Activated effector memory CD4-positive, alpha-beta T cell treated with Interleukin-2 at 50 U/mL for 16 hours (primary cell): ENCODE measurements at places on chromosomes 7 and 10.

GRCh38 chr7:92695308-92696261, 105.4 kb upstream of the FAM133B start:
- DNase-seq: no peak

GRCh38 chr10:119029613-119030420, at the start of gene NANOS1:
TSS of gene NANOS1 (plus strand) at chr10:119029714. CDS start at chr10:119029802, 88 bp downstream.
- no peak for DNase-seq

DNA sequence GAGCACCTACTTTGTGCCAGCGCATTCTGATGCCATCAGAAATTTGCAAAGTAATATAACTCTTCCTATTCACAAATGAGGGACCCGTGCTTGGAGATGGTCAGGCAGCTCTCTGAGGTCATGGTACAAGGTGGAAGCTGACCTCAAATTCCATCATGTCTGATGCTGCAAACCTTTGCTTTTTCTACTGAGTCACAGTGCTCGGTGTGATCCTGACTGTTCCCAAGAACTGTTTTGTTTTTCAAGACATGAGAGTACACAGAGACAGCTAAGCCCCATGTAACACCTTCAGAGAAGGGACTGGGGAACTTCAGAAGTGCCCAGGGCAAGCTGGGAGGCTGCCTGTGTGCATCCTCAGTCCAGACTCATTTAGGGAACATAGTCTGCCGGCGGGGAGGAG, 111.3 kb downstream of the FRMD4A start:
- DNase-seq: no peak

- no peak for DNase-seq
Measured at GRCh38 chr7:92634205-92634604, 44.0 kb upstream of the FAM133B start.

DNA sequence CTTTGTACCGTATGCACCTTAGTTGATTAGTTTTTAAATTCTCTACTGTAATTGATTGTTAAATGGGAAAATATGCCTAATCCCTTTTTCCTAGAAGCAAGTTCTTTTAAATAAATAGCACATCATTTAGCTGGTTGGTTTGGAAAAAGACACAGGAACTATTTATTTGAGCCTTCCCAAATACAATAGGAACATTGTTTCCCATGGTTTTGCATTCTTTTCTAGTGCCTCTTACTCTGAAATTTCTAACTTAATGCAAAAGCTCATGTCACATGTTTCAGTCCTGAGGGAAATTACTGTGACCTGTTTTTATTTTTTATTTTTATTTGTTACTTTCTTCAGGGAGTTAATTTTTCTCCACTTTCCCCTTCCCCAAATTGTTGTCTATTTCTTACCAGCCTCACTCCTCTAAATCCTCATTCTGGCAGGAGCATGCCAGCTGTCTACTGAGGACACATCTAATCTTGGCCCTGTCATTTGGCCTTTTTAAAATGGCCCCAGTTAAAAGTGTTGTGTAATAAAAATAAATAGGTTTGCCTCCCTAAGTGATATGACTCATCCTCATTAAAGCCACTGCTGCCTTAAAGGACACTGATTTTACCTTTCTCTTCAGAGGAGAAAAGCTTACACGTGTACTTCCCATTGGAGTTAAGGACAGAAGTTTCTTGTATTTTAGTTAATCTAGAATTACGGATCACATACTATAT, 94.5 kb downstream of the PPP1R3A start:
- no peak for DNase-seq

GRCh38 chr7:29309041-29309854, 114.7 kb downstream of the CHN2 start:
- no peak for DNase-seq

- DNase-seq: no peak
Measured at GRCh38 chr10:77448226-77448625, 189.4 kb downstream of the KCNMA1 start.

DNA sequence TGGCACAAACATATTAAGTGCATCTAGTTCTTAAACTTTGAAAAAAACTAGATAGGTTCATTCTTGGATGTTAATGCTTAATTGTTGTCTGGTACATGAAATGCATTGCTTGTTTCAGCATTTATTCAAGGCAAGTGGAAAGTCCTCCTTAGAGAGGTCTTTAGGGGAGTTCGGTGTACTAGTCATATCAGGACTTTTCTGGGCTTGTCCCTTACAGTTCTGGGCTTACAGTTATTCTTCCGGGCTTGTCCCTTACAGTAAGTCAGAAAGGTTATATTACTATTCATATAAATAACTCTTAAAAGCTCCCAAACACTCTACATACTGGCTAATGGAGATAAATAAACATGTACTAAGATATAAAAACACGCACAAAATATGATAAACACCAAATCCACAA, 61.6 kb upstream of the MRLN start:
- DNase-seq: no peak

DNA sequence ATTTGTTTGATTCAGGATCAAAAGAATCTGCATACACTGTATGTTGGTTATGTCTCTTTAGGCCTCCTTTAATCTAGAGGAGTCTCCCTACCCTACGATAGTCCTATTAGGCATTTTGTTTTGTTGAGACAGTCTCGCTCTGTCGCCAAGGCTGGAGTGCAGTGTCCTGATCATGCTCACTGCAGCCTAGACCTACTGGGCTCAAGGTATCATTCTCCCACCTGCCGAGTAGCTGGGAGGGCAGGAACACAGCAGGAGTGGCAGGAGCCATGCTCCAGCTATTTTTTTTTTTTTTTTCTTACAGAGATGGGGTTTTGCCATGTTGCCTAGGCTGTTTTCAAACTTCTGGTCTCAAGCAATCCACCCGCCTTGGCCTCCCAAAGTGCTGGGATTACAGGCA, 123.0 kb upstream of the DKK1 start:
- DNase-seq: no peak

GRCh38 chr10:63522277-63522687, 1.1 kb downstream of the REEP3 start:
- no peak for DNase-seq

GRCh38 chr7:139104091-139104450, 5.4 kb downstream of the ZC3HAV1 start:
- DNase-seq: no peak

DNA sequence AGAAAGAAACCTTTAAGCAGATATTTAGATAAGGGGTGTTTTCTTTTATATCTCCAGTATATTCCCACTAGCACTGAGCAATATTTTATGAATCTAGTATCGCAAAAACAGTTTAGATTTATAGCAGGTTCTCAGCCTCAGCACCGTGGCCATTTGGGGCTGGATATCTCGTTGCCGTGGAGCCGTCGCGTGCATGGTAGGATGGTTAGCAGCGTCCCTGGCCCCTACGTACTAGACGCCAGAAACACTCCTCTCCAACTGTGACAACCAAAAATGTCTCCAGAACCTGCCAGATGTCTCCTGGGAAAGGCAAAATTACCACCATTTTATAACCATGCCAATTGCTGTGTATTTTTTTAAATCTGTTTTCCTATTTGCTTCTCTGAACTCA, 172.9 kb downstream of the CACNB2 start:
- DNase-seq: no peak

DNA sequence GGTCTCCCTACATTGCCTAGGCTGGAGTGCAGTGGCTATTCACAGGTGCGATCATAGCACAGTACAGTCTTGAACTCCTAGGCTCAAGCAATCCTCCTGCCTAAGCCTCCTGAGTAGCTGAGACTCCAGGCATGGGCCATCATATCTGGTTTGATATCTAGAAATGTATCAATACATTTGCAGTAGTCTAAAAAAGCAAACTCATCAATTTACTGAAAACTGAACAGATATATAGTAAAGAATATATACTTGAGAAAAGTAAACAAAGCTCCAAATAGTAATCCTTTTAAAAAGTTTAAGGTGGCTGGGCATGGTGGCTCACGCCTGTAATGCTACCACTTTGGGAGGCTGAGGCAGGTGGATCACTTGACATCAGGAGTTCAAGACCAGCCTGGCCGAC, 57.1 kb upstream of the KMT2C start:
- no peak for DNase-seq

DNA sequence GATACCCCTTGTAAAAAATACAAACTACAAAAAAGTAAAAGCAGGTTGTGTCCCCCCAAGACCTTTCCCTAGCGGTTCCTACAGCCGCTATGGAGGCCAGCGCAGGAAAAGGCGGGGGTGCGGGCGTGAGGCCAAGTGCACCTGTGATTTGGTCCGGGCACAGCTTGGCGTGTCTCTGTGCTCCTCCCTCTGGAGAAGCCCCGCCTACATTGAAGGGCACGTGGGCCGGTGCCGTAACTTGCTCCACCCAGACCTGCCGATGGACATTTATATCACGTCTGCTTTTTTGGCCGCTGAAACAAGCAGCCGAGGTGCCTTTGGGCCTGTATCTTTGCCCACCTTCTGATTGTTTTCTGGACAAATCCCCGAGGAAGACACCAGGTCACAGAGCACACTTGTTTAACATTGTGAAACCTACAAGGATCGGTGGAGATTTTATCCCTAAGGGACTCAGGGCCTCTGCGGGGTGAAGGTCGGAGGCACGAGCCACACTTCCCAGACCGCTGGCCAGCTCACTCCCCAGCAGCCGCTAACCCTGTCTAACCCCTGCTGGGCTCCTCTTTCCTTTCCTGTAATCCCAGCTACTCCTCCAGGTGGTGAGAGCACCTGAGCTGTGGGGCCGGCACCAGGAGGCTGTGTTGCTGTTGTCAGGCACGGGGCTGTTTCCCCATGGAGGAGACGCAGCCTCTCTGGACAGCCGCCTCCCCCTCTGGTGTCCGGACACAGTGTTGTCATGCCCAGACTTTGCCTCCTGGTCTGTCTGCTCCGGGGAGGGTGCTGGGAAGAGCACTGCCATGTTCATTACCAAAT, 18.8 kb upstream of the INPP5A start:
- no peak for DNase-seq

GRCh38 chr7:28621369-28621841, 209.1 kb downstream of the CREB5 start:
- DNase-seq: no peak

DNA sequence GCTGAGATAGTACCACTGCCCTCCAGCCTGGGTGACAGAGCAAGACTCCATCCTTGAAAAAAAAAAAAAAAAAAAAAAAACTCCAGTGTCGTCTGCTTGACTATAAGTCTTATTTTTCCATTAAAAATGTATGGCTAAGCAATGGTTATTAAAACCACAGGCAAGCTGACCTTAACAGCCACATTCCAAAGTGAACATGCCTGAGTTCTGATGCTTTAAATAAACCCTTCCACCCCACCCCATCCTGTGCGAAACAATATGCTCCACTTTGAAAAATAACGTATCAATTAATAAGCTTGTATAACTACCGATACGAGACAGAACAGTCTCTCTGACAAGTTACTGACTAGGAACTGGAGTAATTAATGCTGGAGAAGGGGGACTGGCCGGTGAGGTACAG, 63.7 kb downstream of the LARP4B start:
- no peak for DNase-seq

DNA sequence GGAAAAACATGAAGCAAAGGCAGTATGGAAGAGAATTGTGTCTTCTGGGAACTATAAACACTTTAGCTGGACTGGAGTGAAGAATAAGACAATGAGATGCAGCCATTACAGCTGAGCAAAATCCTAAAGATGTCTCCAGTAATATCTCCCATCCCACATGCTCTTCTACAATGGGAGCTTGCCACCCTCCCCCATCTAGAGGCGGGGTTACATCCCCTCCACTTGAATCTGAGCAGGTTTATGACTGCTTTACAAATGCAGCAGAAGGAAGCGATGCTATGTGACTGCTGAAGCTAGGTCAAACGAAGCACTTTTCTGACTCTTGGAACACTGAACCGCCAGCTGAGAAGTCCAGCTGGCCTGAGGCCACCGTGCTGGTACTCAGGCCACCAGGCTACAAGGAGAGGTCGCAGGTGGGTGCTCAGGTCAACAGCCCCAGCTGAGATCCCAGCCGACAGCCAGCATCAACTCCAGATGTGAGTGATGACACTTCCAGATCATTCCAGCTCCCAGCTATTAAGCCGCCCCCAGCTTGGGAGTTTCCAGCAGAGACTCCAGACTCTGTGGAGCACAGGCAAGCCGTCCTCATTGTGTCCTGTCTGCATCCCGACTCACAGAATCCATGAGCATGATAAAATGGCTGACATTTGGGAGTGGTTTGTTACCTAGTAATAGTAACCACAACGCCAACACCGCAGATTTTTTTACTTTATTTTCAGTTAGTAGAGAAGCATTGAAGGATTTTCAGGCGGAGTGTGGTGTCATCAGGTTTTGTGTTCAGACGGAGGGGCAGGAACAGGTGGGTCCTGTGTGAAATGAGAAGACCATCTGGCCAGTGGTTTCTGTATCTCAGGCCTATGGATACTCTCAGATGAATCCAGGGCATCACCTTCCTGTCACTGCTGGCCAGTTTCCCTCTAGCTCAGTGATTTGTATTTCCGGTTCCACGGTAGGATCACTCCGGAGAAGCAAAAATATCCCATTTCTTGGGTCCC, 89.3 kb downstream of the NPY start:
- DNase-seq: no peak

GRCh38 chr10:132711613-132712121, 74.3 kb downstream of the NKX6-2 start:
- no peak for DNase-seq

DNA sequence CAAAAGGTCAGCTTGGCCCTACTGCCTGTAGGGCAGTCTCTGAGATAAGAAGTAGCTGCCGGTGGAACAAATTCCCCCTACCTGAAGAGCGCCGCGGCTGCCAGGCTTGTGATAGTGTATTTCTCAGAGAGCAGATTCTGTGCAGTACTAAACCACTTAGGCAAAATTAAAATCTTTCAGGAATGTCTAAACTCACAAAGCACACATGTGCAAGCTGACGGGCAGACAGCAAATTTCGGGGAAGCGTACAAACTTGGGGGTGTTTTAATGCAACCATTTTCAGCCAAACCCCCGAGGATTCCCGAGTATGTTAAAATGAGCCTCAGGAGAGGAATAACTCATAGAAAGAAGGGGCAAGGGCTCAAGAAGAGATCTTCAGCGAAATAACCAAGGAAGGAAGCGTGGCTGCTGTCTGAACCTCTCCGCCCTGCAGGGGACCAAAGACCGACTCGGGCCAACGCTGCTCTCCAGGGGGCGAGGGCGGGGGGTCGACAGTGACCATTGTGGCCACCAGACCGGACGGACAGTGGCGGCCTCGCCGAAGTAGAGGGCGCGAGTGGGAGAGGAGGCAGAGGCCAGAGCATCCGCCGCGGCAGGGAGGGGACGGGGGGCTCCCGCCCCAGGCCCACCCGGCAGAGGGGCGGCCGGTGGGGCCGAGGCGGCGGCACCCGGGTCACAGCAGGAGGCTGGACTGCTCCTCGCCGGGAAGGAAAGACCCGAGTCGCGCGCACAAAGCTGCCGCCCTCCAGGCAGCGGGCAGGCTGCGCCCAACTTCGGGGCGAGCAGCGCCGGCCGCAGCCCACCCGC, 819 bp downstream of the HYCC1 start:
- no peak for DNase-seq
